GM06990 (cell line): ENCODE measurements at places on chromosomes 11 and 22.

- DNase-seq = peak; percentile 89
These were observed at the start of gene ZNF280B for GRCh38 chr22:22508274-22509176. Gene ZNF280B, minus strand, starts transcription at chr22:22508742. Its CDS starts 19,344 bp downstream, at chr22:22489398.

DNA sequence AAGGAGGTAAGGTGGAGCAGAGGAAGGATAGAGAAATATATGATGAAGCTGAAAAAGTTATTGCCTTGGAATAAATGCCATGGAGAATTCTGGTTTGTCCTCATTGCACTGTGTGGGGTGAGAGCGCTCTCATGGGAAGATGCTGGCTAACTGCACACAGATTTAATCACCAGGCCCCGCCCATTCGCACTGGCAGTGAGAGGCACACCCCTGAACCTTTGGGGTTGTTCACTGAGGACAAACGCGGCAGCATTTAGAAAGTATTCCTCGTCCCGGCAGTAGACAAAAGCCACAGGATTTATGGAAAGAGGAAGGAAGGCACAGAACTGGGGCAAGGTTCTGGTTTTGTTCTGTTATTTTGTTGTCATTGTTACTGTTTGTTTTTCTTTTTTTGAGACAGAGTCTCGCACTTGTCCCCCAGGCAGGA is 70.2 kb downstream of the MED15 start:
- no peak for DNase-seq

GRCh38 chr11:94303966-94304958 is at the start of gene IZUMO1R:
Gene IZUMO1R, plus strand, starts transcription at chr11:94304580. Its CDS starts 1,057 bp downstream, at chr11:94305637.
- DNase-seq = no peak

DNA sequence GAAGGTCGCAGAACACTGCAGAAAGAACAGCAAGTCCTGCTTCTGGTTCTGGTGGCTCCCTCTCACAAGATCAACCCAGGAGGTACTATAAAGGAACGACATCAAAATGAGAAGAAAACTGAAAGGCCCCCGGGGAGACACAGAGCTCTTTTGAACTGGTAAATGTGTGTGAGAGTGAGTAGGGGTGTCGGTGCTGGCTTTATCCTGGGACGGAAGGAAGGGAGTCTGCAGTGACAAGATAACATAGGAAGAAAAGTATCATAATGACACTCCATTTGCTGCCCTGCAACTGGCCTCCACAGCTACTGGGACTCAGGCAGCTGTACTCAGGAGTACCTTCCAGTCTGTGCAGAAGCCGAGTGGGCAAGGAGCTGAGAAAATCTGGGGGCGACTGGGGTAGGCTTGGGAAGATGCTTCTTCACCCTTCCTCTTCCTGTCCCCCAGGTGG is 60.9 kb downstream of the ENTHD1 start:
- no peak for DNase-seq

DNA sequence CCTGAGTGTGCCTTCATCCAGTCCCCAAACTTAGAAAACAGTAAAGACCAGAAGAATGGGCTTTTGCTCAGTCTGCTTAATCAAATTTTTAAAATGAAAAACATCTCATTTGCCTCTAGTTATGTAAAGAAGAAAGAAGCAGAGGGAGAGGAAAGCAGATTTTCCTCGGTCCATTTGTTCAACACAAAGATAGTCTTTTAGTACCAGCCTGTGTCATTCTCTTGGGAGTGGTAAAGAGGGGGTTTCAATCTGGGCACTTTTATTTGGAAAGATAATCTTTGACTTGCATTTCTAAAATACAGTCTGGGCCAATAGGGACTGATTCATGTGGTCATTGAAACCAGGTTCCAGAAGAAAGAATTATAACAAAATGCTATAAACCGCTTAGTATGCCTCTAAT is 29.5 kb downstream of the KREMEN1 start:
- no peak for DNase-seq

- no peak for DNase-seq
These were observed 28.5 kb downstream of the LRRC74B start for GRCh38 chr22:21074102-21074715.

GRCh38 chr11:58742981-58743880 is 11.5 kb upstream of the GLYAT start:
- no peak for DNase-seq

DNA sequence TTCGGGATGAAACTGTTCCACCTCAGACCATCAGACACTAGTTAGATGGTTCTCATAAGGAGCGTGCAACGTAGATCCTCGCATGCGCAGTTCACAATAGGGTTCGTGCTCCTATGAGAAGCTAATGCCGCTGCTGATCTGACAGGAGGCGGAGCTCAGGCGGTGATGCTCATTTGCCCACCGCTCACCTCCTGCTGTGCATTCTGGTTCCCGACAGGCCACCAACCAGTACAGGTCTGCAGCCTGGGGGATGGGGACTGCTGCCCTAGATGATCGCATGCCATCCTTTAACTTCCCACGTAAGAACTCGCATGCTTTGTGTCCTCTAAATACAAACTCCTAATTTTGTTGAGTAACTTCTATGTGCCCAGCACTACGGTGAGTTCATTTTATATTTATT is 62.6 kb downstream of the EFCAB6 start:
- no peak for DNase-seq

DNA sequence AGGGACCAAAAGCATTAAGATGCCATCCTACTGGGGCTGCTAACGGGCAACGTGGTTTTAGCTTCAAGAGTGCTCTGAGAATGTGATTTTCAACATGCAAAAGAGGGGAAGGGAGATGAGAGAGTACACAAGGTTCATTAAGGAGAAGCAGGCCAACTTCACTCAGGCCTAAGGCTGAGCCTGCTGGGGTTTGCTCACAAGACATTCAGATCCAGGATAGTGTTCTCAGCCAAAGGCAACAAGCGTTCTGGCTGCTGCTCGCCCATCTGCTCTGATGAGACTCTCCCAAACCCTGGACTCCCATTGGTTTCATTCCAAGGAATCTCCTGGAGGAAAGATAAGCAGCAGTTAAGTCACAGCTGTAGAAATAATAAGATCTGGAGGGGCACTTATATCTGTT is 23.6 kb upstream of the UPB1 start:
- DNase-seq = no peak

- no peak for DNase-seq
These were observed 5.0 kb downstream of the SCN2B start for GRCh38 chr11:118171269-118172062.

- DNase-seq = peak; percentile 11
These were observed 61.6 kb upstream of the PTPN5 start for GRCh38 chr11:18853086-18853720.

DNA sequence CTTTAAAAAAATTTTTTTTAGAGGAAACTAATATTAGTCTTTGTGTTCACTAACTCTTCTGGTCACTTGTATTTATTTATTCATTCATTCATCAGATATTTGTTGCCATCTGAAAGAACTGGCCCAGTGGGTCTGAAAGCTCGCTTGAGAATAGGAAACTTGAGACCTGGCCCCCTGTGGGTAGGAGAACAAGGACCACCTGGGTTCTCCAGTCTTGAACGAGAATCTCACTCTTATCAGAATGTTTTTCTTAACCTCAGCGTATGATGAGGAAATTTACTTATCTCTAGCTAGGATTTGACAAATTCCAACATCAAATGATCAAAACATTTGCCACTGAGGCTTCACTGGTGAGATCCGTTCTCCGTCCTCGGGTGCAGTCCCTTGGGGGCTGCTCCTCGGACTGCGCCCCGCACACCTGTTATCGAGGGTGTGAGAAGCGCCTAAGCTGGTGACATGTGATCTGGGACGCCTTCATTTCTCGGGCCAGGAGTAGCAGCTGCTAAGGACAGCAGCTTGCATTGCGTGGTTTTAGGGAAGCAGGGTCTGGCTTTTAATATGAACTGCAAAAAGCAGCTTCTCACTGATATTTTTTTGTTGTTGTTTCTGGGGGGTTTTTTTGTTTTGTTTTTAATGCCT is 6.3 kb downstream of the C22orf31 start:
- no peak for DNase-seq
